ENCODE measurements at places on chromosomes 12 and 14.
A peak's percentile ranks its signal among the peaks of the same experiment; 100 is the strongest.

DNA sequence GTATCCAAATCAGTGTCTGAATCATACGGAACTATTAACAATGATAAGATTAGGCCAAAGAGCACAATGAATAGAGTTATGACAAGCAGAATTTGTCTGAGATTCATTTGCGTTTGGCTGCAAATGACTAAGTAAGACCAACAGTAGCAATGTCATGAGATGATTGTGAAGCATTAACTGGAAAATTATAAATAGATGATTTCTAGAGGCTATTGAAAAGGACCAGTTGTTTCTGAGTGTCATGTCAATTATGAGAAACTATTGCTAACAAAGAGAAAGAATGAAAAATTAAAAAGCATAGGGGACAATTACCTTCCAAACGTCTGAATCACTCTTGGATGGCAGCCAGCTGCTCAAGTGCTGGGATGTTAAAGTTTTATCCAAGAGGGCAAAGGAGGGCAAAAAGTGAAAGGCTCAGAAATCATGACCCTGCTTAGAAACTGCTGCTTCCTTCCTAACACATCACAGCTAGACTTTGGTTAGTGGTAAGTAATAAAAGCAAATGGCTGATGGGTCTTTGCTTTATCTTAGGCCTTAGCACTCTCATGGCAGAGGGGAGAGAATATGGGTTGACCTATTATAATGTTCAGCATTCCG lies 89.0 kb downstream of the AKAP6 start:
- H3K4me1 ChIP-seq = peaks cover 37% of the 10 kb centered on the region
- H3K4me3 ChIP-seq = no peak overlapping the region
- no peak for DNase-seq
- no peaks in the 10 kb centered on the region for H3K36me3 ChIP-seq

DNA sequence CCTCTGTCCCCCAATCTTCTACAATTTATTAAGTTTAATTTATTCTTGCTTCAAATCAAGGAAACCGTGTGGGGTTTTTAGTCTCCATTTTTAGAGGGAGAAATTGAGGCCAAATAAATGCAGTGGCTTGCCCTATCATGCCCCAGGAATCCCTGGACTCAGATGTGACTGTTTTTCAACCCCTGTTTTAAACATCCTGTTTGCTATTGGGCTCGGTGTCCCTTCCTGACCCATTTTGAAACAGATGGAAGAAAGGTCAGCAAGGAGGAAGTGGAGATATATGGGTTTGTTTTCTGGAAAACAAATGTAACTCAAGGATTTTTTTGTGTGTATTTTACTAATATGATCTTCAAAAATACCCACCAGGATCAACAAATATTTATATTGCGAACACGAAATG lies 84.7 kb downstream of the DACT1 start:
- H3K4me1 ChIP-seq = no peaks in the 10 kb centered on the region
- no peak for DNase-seq
- H3K27ac ChIP-seq = no peak overlapping the region
- no peaks in the 10 kb centered on the region for H3K27me3 ChIP-seq
- no peak overlapping the region for H3K4me3 ChIP-seq
- no peaks in the 10 kb centered on the region for H3K36me3 ChIP-seq

DNA sequence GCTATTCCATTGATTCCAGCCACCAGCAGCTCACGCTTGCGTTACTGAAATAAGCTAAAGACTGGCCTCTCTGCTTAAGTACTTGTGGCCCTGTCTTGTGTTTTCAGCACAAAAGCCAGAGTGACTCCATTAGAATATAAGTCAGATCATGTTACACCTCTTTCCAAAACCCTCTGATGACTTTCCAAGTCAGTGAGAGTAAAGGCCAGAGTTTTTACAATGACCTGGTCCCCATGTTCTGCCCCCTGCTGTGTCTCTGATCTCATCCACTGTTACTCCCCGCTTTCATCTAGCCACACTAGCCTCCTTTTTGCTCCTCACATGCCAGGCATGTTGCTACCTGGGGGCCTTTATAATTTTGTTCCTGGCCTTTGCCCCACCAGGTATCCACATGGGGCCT lies 6.9 kb upstream of the CKAP4 start:
- H3K27ac ChIP-seq = no peak overlapping the region
- no peaks in the 10 kb centered on the region for H3K4me1 ChIP-seq
- H3K36me3 ChIP-seq = no peaks in the 10 kb centered on the region
- DNase-seq = no peak
- no peaks in the 10 kb centered on the region for H3K27me3 ChIP-seq

- H3K27ac ChIP-seq = peak overlapping the region; percentile 89
- peak; percentile 74 for DNase-seq
- H3K36me3 ChIP-seq = no peaks in the 10 kb centered on the region
- H3K27me3 ChIP-seq = no peaks in the 10 kb centered on the region
- H3K4me1 ChIP-seq = 0 out of 2 replicates have a peak, but pooled peaks cover 4% of the 10 kb centered on the region
Measured at GRCh38 chr14:100486025-100486828, 101.0 kb downstream of the BEGAIN start.

GRCh38 chr12:131444220-131445164 lies 266.4 kb upstream of the SFSWAP start:
- DNase-seq = no peak
- H3K4me3 ChIP-seq = no peak overlapping the region
- no peaks in the 10 kb centered on the region for H3K27me3 ChIP-seq
- H3K4me1 ChIP-seq = no peaks in the 10 kb centered on the region

- H3K4me1 ChIP-seq = no peaks in the 10 kb centered on the region
- H3K27ac ChIP-seq = no peak overlapping the region
- H3K27me3 ChIP-seq = no peaks in the 10 kb centered on the region
- H3K36me3 ChIP-seq = no peaks in the 10 kb centered on the region
- H3K4me3 ChIP-seq = no peak overlapping the region
Measured at GRCh38 chr14:96905825-96906224, 108.6 kb downstream of the VRK1 start.

DNA sequence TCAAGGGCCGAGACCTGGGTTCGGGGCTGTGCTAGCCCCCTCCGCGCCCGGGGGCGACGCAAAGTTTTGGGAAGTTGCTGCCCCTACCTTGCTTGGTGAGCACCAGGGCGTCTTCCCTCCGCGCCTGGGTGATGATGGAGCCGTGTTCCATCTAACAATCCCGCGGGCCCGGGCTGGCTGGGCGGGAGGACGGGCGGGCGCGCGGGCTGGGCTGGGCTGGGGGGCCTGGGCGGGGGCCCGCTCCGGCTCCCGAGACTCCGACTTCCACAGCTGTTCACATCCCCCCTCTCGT lies 298 bp downstream of the CTDSP2 start:
- peaks cover 5% of the 10 kb centered on the region for H3K36me3 ChIP-seq
- peak overlapping the region; percentile 88 for H3K4me3 ChIP-seq
- peak overlapping the region; percentile 99 for H3K27ac ChIP-seq
- H3K27me3 ChIP-seq = no peaks in the 10 kb centered on the region
- H3K4me1 ChIP-seq = peaks cover 29% of the 10 kb centered on the region

DNA sequence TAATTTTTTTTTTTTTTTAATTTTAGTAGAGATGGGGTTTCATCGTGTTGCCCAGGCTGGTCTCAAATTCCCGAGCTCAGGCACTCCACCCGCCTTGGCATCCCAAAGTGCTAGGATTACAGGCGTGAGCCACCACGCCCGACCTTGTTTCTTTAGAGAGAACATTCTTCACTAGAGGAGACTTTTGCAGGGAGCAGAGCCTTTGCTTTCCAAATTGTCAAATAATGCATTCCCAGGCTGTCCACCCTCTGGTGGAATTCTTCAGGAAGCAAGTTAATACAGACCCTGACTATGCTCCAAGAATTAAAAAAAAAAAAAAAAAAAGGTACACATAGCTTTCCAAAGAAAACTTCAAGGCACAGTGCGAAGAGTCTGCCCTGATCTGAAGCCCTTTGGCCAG lies 6.8 kb downstream of the ALDH1L2 start:
- no peak for DNase-seq
- no peak overlapping the region for H3K27ac ChIP-seq
- H3K27me3 ChIP-seq = no peaks in the 10 kb centered on the region
- H3K36me3 ChIP-seq = no peaks in the 10 kb centered on the region
- H3K4me3 ChIP-seq = no peak overlapping the region

DNA sequence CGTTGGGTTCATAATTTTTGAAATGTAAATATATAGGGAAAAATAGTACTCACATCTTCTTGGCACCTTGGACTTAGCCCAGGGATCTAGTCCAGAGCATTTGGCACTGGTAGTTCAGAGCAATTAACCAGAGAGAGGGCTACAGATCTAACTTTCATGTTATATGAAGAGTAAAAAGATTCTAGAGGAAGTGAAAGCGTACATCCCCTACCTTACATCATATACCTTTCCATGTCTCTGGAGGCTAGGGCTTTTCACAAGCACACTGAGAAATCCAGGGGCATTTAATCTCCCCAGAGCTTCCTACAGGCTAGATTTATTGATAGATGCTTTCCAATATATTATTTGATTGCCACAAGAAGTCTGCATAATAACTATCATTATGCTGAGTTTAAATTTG lies 687.5 kb upstream of the FBXO33 start:
- H3K27me3 ChIP-seq = no peaks in the 10 kb centered on the region
- no peak overlapping the region for H3K4me3 ChIP-seq
- H3K4me1 ChIP-seq = no peaks in the 10 kb centered on the region
- no peak overlapping the region for H3K27ac ChIP-seq
- H3K36me3 ChIP-seq = no peaks in the 10 kb centered on the region

- H3K27ac ChIP-seq = no peak overlapping the region
- no peak for DNase-seq
- H3K36me3 ChIP-seq = no peaks in the 10 kb centered on the region
- H3K4me1 ChIP-seq = no peaks in the 10 kb centered on the region
- H3K27me3 ChIP-seq = no peaks in the 10 kb centered on the region
Measured at GRCh38 chr12:100473050-100473715, 483 bp upstream of the NR1H4 start.

DNA sequence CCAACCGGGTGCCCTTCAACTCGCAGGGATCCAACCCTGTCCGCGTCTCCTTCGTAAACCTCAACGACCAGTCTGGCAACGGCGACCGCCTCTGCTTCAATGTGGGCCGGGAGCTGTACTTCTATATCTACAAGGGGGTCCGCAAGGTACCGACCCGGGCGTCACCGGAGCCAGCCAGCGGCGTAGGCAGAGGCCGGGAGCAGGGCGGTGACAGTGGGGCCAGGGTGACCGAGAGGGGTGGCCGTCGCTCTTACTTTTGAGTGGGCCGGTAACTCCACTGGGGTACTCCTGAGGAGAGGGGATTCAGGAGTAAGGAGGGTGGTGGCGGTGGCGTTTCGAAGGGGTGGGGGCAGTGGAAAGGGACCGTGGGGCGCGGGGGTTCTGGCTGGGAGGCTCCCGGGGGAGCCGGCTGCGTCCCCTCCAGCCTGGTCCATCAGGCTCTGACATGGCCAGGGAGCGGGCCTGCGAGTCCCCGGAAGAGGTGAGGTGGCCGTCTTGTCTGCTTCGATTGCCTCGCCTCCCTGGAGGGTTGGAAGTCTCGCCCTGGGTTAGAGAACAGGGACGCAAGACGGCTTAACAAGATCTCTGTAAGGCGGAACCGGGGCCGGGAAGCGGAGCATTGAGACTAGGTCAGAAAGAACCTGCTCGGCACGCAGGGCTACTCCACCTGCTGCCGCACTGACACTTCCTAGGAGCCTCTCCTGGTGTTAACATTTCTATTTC lies 491 bp downstream of the WDR20 start:
- peaks cover 13% of the 10 kb centered on the region for H3K36me3 ChIP-seq
- peaks cover 3% of the 10 kb centered on the region for H3K4me1 ChIP-seq

DNA sequence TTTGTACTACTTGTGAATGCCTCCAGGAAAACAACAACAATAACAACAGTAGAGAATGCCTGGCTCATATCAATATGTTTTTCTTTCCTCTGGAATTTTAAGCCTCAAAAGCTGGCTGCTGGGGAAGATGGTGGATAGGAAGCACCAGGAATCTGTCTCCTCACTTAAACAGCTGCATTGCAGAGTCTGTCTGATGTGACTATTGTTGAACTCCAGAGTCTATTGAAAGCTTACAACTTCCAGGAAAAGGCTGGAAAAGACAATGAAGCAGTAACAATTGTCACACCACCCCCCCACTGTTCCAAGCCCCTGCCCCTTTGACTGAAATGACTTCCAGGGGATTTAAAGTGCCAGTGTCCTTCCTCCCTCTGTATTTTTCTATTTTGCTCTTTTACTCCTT lies 309.7 kb downstream of the BMP4 start:
- H3K4me1 ChIP-seq = no peaks in the 10 kb centered on the region
- no peaks in the 10 kb centered on the region for H3K36me3 ChIP-seq
- no peak for DNase-seq

DNA sequence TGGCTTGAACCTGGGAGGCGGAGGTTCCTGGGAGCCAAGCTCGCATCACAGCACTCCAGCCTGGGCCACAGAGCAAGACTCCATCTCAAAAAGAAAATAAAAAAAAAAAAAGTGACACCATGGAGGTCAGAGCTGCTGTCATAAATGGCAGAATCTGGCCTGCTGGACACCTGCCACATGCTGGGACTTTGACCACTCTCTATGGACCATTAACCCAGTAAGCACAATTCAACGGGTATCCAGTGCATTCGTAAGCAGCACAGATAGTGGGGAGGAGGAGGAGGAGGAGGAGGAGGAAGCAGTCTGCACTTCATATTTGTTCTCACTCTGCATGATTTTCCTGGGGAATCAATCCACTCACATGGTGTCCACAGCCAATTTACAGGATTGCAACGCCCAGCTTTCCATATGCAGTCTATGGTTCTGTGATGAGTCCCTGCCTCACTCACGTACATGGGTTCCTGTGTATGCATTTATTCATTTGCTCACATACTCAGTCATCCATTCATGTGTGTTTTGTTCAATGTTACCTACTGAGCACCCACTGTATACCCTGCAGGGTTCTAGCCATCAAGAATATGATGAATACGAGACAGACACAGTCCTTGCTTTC lies 326.8 kb downstream of the GLT1D1 start:
- H3K36me3 ChIP-seq = no peaks in the 10 kb centered on the region
- no peaks in the 10 kb centered on the region for H3K4me1 ChIP-seq
- H3K27ac ChIP-seq = no peak overlapping the region

DNA sequence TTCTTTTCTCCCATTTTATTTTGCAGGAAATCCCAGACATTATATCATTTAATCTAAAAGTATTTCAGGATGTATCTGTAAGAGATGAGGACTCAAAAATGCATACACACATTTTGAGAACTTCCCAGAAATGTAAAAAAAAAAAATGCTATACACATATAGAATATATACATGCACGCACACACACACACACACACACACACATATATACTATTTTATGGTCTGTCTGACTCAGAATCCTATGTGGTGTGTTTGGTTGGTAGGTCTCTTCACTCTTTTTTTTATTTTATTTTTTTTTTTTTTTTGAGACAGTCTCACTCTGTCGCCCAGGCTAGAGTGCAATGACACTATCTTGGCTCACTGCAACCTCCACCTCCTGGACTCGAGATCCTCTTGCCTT lies 65.5 kb downstream of the FBXO34 start:
- no peaks in the 10 kb centered on the region for H3K27me3 ChIP-seq
- H3K36me3 ChIP-seq = peaks cover 3% of the 10 kb centered on the region
- no peak for DNase-seq
- H3K4me3 ChIP-seq = no peak overlapping the region
- H3K4me1 ChIP-seq = peaks cover 7% of the 10 kb centered on the region

Measured in SK-N-SH (cell line).